GOT3 (cell line): ENCODE measurements at places on chromosomes 11 and 22.

DNA sequence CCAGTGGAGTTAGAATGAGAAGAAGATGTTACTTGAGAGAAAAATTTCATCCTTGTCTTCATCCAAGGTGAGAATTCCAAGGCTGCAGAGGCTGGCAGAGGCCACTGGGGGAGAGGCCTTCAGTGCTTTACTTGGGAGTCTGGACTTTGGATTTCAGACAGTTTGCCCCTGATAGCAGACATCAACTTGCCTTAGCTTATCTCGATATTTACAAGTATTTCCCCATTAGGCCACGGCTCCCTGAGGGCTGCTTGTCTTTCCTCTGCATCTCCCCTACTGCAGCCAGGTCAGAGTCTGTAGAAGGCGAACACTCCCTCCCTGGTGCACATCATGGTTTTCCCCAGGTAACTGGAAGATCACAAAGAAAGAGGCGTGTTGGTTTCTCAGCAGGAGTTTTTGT, 29.9 kb upstream of the BSX start:
- DNase-seq: no peak

DNA sequence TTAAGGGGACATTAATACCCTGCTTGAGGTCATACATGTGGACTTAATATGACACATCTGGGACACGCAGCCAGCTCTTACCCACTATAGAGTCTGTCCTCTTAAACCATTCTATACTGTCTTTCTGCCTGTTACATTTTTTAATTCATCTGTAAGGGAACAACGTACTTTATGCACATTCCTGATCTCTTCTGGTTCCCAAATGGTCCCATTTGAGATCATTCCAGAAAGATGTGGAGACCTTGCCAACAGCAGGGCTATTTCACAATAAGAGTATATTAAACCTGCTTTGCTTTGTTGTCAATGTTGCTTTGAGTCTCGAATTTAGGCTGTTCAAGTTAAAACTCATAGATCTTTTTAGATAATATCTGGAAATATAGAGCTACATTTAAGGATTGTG, 332.2 kb upstream of the RAG2 start:
- no peak for DNase-seq

DNA sequence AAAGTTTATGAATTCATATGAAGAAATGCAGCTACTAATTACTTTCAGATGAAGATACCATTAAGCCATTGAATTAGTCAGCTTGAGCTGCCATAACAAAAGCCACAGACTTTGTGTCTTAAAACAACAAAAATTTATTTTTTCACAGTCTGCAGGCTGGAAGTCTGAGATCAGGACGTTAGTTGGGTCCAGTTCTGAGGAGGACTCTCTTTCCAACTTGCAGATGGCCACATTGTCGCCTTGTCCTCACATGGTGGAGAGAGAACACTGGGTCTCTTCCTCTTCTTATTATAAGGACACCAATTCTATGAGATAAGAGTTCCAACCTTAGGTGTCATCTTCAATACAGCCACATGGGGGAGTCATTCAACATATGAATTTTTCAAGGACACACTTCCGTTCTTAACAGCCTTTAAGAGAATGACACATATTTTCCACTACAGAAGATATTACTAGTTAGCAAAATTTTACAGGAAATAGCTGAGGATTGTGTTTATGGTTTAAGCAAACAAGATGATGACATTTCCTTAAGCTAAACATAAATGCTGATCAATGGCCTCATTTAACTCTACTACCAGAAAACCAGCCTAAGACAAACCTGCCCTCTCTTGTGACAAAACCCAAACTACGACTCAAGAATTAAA, 56.0 kb downstream of the DCUN1D5 start:
- DNase-seq: no peak

GRCh38 chr11:132052904-132053303, 682.5 kb downstream of the NTM start:
- no peak for DNase-seq

DNA sequence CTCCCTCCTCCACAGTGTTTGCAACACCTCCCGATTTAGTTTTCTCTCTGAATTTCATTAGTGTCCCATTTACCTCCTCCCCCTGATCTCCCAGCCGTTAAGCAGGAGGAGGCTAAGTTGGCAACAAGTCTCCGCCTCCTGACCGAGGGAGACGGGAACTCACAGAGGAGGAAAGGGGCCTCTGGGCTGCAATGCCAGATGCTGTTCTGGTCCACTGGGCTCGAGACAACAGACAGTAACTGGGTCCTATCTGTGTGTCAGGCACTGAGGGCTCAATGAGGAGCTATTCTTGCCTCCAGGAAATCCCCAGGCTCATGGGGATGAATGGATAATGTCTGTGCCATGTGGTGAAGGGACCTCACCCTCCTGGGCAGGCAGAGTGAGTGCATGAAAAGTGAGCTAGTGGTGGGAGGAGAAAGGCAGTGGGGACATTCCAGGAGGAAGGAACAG, 228.1 kb downstream of the TENM4 start:
- DNase-seq: no peak

GRCh38 chr11:26621132-26621531, 49.1 kb upstream of the MUC15 start:
- no peak for DNase-seq

- no peak for DNase-seq
Observed at GRCh38 chr11:68214173-68215086, 1.3 kb upstream of the KMT5B start.

DNA sequence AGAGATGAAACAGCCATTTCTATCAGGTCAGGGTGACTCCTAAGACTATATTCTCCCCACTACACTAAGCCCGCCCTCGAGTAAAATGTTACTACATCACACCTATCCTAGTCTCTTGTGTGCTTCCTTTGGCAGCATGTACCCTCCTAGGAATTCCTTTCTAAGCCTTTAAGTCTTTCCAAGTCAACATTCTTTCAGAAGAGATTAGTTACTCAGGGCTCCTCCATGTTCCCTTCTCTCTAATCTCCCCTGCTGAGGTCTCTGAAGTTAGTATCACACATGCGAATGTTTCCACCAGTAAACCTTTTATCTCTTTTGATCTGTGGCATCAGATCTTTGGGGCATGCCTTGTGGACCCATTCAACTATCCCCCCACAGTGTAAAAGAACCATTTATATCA, 873.7 kb upstream of the FAT3 start:
- DNase-seq: no peak

DNA sequence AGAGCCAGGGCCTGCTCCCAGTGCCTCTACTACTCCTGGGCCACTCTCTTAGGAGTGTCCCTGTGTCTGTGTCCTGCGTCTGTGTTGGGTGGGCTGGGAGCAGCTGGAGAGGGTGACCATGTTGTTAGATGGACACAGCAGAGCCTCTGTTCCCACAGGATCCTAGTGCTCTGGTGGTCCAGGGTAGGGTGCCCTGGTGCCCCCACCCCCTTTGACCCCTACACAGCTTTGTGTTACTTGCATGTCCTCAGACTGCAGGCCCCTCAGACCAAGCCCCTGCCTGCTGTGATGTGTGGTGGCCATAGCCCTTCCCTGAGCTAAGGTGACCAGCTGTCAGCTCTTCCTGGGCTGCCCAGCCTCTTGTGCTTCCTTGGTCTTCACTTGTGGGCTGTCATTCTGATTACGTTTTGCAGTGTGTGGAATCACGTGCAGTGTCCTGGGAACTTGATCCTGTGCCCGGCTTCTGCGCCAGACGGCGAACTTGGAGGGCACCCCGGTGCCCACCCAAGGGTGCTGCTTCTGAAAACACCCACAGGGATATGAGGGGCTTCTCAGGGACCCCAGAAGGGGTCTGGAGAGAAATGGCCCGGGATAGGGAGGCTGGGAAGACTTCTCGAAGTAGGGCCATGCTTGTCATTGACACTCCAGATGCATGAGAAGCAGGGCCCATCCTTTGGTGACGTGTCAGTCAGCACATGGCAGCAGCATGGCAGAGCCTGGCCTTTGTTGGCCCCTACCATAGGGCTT, 1.5 kb downstream of the TANGO2 start:
- no peak for DNase-seq

DNA sequence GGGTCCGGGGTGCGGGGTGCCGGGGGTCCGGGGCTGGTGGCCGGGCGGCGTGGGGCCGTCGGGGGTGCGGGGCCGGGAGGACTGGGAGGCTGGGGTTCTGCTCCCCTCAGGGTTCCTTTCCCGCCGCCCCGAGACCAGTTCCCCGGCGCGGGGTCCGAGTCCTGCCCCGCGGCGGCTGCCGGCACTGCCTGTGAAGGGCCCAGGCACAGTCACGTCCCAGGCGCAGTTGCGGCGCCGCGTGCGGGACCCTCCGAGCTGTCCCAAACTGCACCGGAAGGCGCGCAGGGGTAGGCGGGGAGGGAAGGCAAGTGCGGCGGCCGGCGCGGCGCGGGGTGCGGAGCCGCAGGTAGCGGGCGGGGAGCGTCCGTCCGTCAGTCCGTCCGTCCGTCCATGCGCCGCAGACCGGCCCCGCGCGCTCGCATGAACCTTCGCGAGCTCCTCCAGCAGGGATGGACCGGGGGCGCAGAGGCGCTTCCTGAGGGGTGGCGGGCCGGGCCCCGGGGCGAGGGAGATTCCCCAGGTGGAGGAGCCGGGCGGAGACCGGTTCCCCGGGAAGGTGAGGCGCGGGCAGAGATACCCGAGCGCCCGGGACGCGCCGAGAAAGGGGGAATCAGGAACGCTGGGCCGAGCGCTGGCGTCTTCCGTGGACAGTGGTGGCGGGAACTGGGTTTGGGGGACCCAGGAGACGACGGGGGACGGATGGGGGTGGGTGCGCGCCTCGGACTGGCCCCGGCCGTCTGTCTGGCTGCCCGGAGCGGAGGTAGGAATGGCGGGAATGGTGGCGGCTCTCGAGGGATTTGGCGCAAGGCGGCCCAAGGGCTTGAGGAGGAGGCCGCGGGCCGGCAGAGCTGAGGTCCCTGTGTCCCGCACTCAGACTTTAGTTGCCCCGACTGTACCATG, 3.1 kb upstream of the ADORA2A start:
- no peak for DNase-seq
